ENCODE measurements at places on chromosomes 4 and X. TPM values are rescaled to one million over a fixed set of nuclear protein-coding genes. Genes with fewer than 3 reads are reported as not detected.

DNA sequence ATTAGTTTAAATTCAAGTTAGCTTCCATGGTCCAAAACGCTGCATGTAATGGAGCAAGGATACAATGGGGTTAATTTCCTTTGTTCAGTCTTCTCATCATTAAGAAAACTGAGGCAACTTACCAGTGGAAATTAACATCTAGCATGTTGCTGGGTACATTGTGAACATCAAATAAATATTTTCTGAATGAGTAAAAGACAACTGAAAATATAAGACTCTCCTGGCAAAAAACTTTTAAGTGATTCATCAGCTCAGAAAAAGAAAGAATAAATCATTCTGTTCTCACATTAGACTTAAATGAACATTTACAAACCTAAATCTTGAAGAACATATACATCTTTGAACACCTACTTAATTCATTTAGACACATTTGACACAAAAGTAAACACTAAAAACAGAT lies 138.4 kb upstream of the ETNPPL start:
- DNase-seq: no peak

- no peak for DNase-seq
These were observed 3.6 kb downstream of the ARHGAP24 start for GRCh38 chr4:85478576-85478975.

GRCh38 chrX:140355922-140356321 lies 148.9 kb downstream of the SOX3 start:
- DNase-seq: no peak

GRCh38 chr4:139875411-139875825 lies 209.8 kb downstream of the MGST2 start:
- DNase-seq: no peak

The ZFYVE28 gene
- total RNA-seq: 2.4 TPM

- no peak for DNase-seq
These were observed 868.0 kb downstream of the RPA4 start for GRCh38 chrX:97751735-97752134.

The OPRPN gene
- not detected for total RNA-seq

Data from Calu3 (cell line).